ENCODE measurements at places on chromosomes 12 and 14.

DNA sequence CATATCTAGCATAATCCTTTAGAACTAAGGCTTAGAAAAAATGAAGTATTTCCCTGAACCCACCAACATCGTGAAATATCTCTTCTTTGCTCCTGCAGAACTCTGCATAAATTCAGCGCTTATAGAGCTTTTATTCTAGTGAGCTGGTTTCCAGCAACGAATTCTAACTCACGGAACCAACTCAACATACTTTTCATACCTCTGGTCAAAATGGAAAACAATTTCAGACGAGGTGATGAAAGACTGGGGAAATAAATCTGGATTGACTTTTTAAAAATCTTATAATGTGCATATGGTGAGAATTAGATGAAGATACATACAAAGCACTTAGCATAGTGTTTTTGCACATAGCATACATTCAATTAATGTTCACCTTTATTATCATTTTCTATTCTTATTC lies 62.6 kb upstream of the BBS10 start:
- DNase-seq = no peak

GRCh38 chr12:54977857-54978256 lies 6.7 kb downstream of the TESPA1 start:
- no peak for DNase-seq

GRCh38 chr14:37810094-37810801 lies 214.8 kb downstream of the TTC6 start:
- DNase-seq = no peak

GRCh38 chr14:24129410-24129998 lies 955 bp upstream of the FITM1 start:
- no peak for DNase-seq

- DNase-seq = no peak
Measured at GRCh38 chr12:75720812-75721641, 209.6 kb upstream of the KRR1 start.

GRCh38 chr12:76329159-76329558 lies 19.1 kb downstream of the BBS10 start:
- no peak for DNase-seq

DNA sequence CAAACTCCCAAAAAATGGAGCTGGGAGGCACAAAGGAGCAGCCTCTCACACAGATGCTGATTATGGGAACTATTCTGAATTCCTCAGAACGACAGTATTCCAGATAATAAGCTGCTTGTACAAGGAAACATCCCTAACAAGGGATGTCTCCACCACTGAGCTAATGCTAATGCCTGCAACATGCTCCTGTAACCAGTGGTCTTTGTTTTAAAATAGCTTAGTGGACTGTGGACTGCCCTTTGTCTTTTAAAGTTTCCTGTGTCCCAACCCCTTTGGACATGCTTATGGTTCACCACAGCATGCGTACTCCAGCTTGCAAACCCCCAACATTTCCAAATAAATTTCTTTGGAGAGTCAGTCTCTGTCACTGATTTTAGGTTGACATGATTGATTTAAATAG lies 16.4 kb upstream of the PITPNM2 start:
- no peak for DNase-seq

GRCh38 chr14:96838449-96838848 lies 41.3 kb downstream of the VRK1 start:
- DNase-seq = no peak

GRCh38 chr14:92105073-92105892 lies 1.1 kb downstream of the ATXN3 start:
- no peak for DNase-seq

GRCh38 chr12:47798382-47798948 lies 21.2 kb downstream of the HDAC7 start:
- no peak for DNase-seq

DNA sequence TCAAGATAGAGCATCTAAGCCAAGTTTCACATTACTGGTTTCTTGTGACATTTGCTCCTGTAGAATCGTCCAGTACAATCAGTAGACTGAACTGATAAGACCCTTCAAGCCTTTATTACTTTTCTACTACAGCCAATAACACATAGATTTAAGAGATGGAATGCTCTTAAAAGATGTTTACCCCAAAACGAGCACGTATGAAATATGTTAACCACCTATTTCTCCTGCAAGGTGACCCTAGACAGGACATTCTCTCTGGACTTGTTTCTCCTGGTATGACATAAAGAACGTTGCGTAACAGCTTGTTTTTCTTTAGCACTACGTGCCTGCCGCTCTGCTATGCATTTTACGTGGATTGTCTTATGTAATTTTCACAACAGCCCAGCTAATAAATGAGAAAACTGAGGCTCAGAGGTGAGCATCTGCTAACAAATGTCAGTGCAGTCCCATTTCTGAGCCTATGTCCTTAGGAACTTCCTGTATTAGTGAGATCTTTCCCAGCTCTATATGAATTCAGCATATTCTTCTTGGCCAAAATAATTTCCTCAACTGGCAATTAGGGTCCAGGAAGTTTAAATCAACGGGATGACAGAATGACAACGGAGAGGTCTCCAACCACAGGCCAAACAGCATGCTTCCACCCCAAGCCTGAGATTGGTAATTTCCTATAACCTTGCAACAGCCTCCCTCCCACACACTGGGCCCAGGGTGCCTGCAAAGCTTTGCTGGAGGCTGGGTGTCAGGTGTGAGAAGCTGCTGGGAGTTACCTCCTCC lies 3.7 kb downstream of the NFKBIA start:
- no peak for DNase-seq

DNA sequence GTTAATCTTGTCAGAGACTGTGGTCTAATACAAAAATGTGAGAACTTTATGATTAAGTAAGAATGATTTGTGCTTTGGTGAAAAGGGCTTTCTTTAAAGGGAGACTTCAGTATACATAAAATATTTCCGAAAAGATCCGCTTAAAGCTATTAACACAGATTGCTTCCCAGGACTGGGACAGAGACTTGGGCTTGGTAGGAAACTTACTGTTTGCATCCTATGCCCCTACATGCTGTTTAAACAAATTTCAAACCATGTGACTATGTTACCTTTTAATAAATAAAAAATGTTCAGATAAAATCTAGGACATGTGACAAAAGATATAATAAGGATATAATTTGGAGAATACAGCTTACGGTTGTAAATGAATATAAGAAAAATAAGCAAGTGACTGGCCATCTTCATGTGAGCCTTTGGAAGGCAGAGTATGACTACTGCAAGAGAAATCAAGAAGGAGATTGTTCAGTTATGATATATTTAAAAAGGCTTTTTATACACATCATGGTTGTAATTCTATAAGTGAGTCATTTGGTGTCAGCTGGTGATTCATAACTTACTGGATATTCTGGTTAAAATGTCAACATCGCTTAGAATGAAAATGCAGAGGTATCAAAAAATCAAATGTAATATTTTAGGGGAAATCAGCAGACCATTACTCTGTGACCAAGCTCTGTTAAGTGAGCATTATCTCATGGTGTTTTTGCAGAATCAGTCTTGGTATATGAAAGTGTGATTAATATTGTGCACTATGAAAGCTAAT lies 234.7 kb upstream of the E2F7 start:
- no peak for DNase-seq

DNA sequence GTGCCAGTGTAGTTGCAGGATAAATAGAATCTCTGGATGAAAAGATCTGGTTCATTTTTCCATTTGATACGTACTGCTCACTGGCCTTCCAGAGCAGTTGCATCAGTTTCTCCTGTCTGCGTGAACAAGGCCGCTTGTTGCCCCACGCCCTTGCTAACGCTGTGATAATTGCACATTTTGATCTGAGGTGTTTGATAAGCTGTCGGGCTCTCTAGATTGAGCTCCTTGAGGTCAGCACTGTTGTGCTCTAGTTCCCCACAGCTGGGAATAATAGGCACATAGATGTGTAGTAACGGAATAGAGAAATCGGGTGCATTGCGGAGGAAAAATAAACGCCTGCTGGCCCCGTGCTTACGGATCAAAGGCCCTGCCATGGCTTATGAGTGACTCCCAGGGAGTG lies 42.8 kb upstream of the TRAF3 start:
- no peak for DNase-seq

- no peak for DNase-seq
Measured at GRCh38 chr14:100770605-100771120, 44.0 kb downstream of the DLK1 start.

GRCh38 chr12:131000000-131000486 lies 46.3 kb downstream of the ADGRD1 start:
- no peak for DNase-seq

DNA sequence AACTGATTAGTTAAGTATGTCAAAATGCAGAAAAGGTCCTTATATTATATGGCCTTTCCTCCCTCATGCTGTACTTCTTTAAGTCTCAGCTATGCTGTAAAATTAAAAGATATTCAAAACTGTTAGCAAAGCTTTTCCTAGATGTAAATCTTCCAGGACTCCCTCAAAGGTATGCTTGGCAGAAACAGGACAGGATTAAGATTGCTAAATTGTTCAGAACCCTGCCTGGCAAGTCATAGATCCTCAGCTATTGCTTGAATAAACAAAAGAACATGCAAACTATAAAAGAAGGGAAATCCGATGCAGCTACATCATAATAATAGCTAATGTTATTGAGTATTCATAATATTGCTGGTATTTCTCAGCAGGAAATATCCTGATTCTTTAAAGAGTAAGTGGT lies 322.6 kb downstream of the CCDC91 start:
- no peak for DNase-seq

GRCh38 chr12:77493302-77494168 lies 337.2 kb upstream of the NAV3 start:
- DNase-seq = no peak

GRCh38 chr14:70685474-70686197 lies 43.9 kb downstream of the TTC9 start:
- no peak for DNase-seq

DNA sequence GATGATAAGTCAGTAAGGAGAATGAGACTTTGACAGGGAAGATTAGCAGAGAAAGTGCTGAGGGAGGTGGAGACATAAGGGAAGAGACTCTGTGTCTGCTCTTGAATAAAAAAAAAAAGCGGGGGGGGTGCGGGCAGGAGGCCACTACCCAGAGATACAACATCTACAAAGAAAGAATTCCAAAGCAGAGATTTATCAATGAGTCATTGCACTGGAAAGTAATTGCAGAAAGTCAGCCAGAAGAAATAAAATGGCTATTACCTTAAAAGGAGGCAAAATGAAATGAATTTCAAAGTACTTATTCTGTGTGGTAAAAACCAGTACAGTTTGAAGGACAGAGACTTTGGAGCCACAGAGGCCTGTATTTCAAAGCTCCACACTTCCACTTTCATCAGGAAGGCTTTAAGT lies 267.1 kb upstream of the PRKD1 start:
- DNase-seq = no peak

GRCh38 chr12:62763312-62763711 lies 171.6 kb downstream of the PPM1H start:
- DNase-seq = no peak

- no peak for DNase-seq
Measured at GRCh38 chr14:50001151-50001998, 108.5 kb downstream of the ARF6 start.

DNA sequence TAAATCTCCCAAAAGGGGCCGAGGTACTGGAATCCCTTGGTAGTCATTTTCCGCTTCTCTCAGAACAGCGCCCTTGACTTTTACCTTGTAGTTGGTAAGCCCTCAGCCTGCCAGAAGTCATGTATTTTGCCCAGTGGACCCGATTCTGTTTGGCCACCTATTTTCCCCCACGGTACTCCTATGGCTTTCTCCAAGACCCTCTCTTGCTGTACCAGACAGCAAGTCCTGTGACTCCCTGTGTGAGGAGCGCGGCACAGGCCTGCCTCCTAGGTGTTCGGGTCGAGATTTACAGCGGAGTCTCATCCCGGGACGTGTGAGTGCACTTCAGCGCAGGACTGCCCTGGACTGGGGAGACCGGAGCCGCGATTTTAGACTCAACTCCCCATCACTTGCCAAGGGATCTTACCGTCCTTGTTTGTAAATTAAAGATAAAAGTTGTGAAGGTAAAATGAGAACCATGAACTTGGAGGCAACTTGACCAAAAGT lies 1.1 kb upstream of the MBD6 start:
- DNase-seq = no peak

GRCh38 chr12:69688471-69689427 lies 10.4 kb downstream of the BEST3 start:
- no peak for DNase-seq

DNA sequence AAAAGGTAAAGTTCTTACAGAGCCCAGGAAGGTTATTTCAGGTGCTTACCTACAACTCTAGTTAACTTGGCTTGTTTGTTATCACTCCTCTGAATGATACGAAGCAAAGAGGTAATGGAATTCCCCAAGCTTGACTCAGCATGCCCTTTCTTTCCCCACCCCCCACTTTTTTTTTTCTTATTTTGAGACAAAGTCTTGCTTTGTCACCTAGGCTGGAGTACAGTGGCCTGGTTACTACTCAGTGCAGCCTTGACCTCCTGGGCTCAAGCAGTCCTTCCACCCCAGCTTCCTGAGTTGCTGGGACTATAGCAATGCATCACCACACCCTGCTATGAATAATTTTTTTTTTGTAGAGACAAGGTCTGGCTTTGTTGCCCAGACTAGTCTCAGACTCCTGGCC lies 17.1 kb upstream of the YBX3 start:
- DNase-seq = no peak

- no peak for DNase-seq
Measured at GRCh38 chr12:30836656-30837445, 82.1 kb upstream of the CAPRIN2 start.

- no peak for DNase-seq
Measured at GRCh38 chr12:13816394-13816793, 165.0 kb downstream of the GRIN2B start.

DNA sequence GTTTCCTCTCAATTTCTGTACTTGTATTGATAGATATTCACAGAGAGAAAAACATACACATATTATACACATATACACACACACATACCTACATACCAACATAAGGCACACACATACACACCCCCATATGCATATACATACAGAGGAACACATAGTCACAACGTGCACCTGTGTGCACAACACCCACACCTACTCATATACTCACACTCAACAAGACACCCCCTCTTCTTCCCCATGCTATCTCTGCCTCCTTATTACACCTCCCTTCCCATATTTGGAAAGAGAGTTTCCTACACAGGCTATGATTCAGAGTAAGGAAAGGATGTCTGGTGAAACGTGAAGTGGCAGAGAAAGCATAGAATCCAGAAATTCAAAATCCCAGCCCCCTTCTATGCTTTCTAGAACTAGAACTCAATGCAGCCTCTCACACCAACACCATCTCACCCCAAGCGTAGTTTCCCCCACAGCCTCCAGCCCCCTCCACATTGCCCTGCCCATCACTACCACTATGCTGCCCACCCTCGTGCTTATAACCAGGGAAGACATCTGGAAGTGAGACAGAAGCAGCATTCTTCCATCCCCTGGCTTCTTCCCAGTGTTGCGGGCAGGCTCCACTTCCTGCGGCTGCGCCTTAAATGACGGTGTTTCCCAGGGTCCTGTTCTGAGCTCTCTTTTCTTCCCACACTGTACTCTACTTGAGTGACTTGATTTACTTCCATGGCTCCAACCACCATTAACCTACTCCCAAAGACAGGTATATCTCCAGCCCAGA lies 2.4 kb downstream of the RNASE8 start:
- no peak for DNase-seq

DNA sequence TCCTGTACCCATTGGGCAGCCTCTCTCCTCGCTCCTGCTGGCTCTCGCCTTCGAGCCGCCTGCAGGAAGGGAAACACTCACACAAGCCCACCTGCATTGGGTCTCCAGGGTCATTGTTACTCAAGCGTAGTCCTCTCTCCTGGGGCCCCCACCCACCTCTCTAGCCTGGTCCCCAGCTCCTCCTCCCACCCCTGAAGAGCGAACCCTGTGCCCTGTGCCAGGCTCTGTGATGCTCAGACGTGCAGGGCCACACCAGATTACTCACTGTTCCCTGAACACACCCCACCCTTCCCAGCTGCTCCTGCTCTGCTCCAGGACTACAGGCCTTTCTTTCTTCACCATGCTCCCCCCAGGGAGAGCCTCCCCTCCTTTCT lies 88.1 kb downstream of the NINJ2 start:
- DNase-seq = no peak

Measured in NCI-H2081 treated with DMSO at 0.1 percent for 48 hours (cell line).